ENCODE measurements at places on chromosomes 1 and 21.

GRCh38 chr1:165389609-165390008, 33.1 kb upstream of the LMX1A start:
- no peak for DNase-seq

DNA sequence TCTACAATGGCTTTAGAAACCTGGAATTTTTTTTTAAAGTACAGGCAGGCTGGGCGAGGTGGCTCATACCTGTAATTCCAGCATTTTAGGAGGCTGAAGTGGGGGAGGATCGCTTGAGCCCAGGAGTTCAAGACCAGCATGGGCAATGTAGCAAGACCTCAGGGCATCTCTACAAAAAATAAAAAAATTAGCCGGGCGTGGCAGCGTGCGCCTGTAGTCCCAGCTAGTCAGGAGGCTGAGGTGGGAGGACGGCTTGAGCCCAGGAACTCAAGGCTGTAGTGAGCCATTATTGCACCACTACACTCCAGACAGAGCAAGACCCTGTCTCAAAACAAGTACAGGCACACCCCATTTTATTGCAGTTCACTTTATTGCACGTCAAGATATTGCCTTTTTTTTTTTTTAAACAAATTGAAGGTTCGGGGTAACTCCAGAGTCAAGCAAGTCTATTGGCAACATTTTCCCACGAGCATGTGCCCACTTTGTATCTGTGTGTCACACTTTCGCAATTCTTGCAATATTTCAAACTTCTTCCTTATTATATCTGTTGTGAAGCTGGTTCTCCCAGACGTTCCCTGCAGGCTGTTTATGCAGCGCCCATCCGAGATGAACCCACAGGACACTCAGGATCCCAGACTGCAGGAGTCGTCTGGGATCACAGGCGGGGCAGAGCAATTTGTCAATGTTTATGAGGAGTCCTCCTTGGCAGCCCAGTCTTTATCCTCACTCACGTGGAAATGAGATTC, 4.7 kb downstream of the HES2 start:
- DNase-seq: no peak

GRCh38 chr21:17768840-17769446, 50.2 kb downstream of the C21orf91 start:
- no peak for DNase-seq

GRCh38 chr1:6358757-6359201, 34.8 kb downstream of the ACOT7 start:
- DNase-seq: no peak

DNA sequence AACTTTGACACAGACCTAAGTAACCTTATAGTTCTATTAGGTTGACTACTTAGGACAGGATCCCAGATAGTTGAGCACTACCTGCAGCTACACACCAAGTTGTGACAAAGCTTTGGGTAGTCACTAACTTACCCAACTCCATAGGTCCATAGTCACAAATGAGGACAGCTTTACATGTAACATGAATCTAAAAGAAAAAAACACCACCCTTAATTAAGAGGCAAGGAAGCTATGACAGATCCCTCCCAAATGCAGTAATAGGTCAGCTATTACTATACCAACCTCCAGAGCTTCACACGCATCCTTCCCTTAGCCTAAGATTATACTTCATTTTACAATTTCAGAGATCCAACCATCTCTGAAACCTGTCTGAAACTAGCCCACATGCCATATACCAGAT, 12.7 kb upstream of the RAB42 start:
- DNase-seq: no peak

- DNase-seq: no peak
Measured at GRCh38 chr1:201748335-201748734, 80.6 kb upstream of the IPO9 start.

GRCh38 chr1:174922121-174922520, 77.6 kb upstream of the CACYBP start:
- DNase-seq: no peak

- DNase-seq: no peak
Measured at GRCh38 chr1:29620631-29621030, 384.3 kb downstream of the PTPRU start.

GRCh38 chr21:35288238-35288637, 239.1 kb upstream of the RUNX1 start:
- no peak for DNase-seq

DNA sequence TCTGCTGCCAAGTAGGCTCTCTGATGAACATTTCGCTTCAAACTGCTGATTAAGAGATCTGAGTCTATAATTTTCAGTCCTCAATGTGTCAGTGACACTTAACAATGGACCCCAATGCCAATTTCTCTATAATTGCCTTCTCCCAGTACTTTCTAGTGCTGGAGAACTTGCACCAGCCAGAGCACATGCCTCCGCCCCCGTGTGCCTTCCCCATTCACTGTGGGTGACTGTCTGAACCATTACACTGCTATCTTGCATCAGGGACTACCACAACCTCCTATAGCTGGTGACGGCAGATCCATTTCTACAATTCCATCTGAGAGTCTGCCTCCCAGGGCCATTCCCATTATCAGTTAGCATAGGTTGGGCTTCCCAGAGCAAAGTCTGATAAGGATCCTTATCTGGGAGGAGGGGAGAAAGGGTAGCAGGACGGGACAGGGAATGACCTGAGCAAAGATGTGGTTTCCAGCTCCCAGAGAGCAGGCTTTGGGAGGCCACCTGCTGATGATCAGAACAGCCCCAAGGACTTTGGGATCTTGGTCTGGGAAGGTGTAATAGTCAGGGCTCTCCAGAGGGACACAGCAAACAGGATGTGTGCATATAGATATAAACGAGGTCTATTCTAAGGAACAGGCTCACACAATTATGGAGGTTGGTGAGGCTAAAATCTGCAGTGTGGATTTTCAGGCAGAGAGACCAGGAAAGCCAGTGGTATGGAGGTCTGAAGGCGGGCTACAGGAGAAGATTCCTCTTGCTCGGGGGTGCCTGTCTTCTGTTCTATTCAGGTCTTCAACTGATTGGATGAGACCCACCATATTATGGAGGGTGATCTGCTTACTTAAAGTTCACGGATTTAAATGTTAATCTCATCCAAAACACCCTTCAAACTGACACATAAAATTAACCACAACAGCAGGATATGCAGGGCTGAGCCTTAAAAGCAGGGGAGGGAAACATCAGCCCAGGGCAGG, 238.2 kb downstream of the PTPRU start:
- DNase-seq: no peak

DNA sequence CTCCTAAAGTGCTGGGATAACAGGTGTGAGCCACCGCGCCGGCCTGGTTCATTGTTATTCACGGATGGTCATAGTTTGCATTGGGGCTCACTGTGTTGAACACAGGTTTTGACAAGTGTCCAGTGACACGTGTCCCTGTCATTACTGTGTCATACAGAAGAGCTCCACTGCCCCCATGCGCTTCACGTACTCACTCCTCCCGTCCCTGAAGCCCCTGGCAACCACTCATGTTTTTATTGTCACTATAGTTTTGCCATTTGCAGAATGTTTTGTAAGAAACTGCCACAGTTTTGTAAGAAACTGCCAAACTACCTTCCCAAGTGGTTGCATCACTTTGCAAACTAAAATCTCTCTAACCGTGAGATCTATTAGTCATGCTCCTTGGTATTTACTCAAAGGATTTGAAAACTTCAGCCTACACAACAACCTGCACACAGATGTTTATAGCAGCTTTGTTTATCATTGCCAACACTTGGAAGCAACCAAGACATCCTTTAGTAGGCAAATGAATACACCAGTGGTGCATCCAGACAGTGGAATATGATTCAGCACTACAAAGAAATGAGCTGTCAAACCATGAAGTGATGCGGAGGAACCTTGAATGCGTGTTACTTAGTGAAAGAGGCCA, 163.2 kb upstream of the COL6A1 start:
- peak; percentile 27 for DNase-seq

DNA sequence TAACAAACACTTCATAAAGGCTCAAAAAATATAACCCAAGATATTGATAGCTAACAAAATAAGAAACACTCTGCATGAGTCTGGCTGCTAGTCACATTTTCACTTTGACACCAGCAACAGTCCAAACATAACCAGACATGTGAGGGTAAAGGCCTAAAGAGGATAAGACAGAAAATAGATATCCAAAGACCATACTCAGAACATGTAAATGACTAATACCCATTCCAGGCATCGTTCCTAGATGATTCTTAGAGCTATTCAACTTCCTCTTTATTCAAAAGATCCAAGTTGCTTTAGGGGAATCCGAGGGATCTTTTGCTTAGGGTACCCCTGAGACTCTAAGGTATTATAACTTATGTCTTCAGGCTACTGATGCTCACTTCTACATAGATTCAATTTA, 5.1 kb downstream of the COL24A1 start:
- DNase-seq: no peak

DNA sequence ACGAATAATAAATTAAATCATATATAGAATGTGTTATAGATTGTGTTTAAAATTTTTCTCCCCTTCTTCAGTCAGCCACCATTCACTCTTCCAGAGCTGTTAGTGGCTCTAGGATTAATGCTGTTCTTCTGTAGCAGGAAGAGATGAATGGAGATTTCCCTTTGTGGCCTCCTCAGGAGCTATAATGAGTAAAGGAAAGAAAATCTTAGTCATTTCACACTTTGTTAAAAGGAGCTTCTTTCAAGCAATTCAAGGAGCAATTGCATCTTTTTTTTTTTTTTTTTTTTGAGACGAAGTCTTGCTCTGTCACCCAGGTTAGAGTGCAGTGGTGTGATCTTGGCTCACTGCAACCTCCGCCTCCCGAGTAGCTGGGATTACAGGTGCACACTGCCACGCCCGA, 23.7 kb upstream of the TMCO2 start:
- no peak for DNase-seq

DNA sequence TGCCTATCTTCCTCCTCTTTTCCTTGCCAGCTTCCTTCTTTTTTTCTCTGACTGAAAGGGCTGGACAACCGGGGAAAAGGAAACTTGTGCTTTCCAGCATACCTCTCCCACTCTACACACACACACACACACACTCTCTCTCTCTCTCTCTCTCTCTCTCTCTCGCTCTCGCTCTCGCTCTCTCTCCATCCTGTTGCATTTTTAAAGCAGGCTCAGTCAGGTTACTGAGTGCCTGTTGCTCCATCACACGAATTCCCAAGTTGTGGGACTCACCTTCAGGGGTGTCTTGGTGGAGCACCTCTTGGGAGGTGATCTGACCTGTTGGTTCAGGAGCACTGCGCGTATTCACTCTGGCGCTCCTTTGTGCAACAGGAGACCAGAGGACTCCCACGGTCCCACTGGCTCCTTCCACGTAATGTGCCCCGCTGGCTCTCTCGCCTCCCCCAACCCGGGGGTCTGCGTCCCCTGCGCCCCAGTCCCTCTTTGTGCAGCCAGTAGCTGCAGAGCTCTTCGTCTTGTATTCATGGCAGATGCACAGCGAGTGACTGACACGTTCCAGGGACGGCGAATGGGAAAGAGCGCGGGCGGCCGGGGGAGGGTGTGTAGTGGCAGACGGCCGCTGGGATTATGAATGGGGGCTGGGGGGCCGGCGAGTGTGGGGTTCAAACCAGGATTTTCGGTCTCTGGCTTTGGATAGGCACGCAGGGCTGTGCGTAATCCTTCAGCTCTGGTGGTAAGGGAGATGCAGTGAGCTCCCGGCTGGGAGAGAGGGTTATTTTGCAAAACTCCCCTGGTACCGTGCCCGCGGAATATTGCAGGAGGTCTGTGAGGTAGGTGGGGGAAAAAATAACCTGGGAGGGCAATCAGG, 660 bp upstream of the PDE4B start:
- DNase-seq: peak; percentile 21
